Small intestine (tissue), 16 donors: ENCODE measurements at places on chromosomes 5 and 9. TPM values are rescaled to one million over a fixed set of nuclear protein-coding genes. Genes with fewer than 3 reads are reported as not detected.

The PCDHB11 gene
- polyA plus RNA-seq, result not detected

The PDLIM4 gene
- 15.0 TPM for polyA plus RNA-seq

The CTNND2 gene
- polyA plus RNA-seq, result 3.0 TPM

The SLC24A2 gene
- 0.01 TPM for polyA plus RNA-seq

The CDH6 gene
- polyA plus RNA-seq, result 0.54 TPM

The TMEFF1 gene
- 0.90 TPM for polyA plus RNA-seq

DNA sequence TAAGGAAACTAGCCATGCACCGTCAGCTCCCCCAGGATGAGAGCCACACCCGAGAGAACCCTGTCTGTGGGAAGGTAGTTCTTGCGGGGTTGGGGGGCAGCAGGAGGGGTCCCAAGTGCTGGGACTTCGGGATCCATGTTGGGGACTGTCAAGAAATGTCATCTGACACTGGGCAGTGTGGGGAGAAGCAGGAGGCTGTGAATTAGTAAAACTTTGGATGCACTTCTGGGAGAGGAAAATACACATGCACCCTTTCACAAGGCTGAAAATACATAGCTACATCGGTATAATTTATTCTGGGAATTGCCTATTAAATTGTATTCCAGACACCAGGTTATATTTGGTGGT, 109.6 kb upstream of the RPS23 start:
- no peak for DNase-seq

GRCh38 chr9:34379334-34380033, 2.8 kb upstream of the MYORG start:
- DNase-seq, result peak; percentile 93

DNA sequence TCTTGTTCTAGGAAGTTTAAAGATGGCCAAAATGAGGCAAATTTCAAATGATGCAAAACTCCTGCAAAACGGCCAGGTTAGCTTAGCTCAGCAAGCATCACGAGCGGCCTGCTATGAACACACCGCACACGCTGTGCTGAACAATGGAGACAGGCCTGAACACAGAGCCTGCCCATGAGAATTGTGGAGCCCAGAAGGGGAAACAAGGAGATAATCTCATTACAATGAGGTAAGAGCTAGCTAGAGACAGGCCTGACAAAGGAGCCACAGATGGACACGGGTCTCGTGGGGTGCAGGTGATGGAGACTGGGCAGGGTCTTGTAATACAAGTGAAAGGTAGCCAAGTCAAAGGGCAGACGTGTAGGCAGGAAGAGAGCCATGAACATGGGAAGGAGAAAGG, 50.2 kb downstream of the PSMB7 start:
- DNase-seq, result no peak

GRCh38 chr5:9499498-9499876, 46.4 kb downstream of the SEMA5A start:
- DNase-seq, result no peak

DNA sequence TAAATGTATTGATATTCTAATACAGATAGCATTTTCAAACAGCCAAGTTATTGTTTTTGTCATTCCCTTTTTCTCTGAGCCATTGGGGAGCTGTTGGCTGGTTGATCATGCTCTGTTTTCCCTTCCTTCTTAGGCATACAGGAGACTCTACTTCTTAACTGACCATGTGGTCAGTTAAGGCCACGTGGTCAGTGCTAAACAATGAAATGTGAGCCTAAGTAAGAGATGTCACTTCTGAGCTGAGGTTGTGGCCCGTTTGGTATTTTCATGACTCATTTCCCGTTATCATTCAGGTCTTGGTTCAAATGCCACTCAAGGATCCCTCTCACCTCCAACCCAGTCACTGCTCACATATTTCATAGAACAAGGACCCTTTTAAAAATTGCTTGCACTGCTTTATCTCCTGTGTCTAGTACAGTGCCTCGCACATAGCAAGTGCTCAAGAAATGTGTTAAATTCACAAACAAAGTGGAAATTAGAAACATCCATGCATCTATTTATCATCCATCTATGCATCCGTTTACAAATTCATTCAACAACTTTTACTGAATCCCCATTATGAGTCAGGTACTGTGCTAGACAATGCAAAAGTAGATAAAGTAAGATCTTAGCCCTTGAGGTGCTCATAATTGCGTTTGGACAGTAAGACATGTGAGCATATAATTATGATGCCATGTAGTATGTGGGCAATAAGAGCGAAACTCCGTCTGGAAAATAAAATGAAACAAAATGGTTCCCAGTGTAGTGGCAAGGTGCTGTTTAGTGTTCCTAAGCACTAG, 50.7 kb downstream of the ARRDC3 start:
- no peak for DNase-seq

DNA sequence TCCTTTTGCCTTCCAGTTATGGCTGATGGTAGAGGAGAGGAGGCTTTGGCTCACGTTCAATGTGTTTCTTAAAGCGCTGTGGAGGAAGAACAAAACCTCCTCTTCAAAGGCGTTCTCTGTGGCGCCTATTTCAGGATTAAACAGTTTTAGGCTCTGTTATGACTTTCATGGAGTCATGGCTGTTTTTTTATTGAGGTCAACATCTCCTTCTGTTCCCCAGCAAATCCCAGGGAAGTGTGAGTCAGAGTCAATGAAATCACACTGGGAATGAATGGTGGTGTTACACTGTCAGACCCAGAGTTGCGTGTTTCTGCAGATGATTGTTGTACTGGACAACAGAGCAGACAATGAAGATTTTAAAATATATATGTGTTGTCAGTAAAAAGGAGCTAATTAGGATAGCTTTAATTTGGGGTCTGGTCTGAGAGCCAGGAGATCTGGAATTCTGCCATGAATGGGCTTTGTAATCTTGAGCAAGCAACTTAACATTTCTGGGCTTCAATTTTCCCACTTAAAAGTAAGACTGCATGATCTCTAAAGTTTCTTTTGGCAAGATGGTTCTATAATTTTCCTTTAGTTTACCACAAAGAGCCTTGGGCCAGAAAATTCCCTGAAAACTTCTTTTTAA, 240.7 kb downstream of the CSNK1G3 start:
- DNase-seq, result no peak
